Stimulated activated CD8-positive, alpha-beta memory T cell treated with anti-CD3 and anti-CD28 coated beads, Interleukin-4, amount 100 ng/mL, for 48 hours (primary cell): ENCODE measurements at places on chromosomes 7 and 10.

- no peak for DNase-seq
Observed at GRCh38 chr10:22308390-22308789, 7.8 kb upstream of the COMMD3 start.

DNA sequence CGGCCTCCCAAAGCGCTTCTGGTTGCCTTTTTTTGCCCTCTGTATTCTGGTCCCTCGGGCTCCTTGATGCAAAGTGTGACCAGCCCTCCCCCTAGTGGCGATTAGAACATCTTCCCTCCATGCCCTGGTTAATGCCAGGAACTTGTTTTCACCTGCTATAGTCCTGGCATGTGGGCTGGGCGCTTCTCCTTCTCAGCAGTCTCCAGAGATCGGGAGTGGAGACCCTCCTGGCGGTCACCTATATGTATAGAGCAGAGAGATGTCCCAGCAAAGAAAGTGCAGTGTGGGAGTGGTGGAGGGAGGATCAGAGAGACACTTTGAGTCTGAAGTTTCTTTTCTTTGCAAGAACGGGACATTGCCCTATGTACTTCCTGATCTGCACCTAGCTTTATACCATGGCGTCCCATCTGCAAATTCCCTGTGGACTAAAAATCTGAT lies 264.1 kb downstream of the OTUD1 start:
- DNase-seq = peak; percentile 56

DNA sequence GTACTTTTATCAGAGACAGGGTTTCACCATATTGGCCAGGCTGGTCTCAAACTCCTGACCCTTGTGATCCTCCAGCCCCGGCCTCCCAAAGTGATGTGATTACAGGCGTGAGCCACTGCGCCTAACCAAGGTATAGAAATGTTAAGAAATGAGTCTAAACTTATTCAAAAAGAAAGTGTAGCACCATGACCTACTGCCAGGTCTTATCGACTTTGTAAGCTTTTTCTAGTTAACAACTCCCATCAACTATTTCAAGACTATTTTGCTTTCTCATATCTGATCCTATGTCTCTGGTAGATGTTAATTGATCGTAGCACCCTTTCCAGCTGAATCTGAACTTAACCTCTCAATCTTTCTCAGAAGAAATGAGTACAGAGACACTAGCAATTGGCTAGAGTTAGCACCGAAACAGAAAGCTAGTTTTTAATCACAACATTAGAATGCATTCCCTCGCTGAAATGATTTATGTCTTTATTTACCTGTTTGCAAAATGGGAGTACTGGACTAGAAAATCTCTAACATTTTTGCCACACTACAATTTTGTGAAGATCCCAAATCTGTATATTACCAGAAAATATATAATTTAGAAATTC lies 114.0 kb upstream of the HGF start:
- DNase-seq = no peak

DNA sequence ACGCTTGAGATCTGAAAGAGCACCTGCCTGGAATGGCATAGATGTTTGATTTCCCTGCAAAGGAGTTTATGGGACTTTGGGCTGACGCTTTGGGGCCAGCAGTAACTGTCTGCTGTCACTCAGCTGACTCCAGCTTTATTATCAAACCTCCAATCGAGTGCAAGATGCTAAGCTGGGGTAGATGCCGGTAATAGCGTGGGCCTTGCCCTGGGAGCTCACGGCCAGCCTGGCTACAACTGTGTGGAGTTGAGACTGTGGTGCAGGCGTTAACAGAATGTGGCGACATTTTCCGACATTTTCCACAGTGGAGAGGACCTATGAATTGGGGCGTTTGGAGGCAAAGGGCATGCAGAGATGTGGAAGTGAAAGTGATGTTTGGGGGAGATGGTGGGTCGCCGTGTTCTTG lies 1.3 kb downstream of the CHST12 start:
- no peak for DNase-seq

DNA sequence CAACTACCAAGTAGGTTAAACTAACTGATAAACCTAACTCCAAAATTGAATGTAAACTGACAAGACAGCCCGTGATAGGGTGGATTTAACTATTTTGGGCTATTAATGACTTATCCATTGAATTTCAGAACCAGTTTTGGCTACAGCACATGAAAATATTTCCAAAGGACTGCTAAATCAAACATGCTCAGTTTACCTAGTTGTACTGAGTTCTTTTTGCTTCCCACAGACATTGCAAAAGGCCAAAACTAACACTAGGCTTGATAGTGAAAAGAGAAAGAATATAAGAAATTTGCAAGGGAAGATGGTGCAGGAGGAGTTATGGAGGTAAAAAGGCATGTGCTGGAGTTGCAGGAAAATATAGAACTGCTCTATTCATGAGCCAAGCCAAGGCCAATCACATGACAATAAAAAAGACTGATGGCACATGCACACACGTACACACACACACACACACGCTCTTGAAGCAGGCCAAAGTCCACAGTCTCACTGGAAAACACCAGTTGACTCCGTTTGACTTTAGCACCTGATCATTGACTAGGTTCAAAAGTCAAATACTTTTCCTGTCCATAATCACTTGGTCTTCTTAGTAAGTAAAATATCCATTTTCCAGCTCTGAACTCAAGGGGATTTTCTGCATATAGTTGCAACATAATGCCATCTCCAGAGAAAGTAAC lies 76.0 kb upstream of the AGBL3 start:
- DNase-seq = no peak

DNA sequence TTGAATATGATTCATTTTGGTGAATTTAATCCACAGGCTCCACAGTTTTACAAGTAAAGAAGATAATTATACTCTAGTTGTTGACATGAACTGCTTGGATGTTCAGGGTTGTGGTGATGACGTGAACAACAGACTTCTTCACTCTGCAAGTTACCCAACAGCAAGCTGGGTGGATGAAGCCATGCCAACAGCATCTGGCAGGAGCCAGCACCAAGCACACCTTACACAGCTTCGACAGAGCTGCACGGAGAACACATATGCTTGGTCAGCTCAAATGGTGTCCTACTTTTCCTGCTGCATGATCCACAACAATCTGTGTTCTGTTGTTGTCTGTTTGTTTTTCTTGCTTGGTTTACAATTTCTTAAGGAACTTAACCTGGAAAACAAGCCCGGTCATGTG lies 9.8 kb downstream of the NOD1 start:
- no peak for DNase-seq

- DNase-seq = peak; percentile 85
Observed at GRCh38 chr10:102419269-102420180, 940 bp upstream of the PSD start.

- no peak for DNase-seq
Observed at GRCh38 chr10:3051692-3052091, 15.7 kb upstream of the PFKP start.

DNA sequence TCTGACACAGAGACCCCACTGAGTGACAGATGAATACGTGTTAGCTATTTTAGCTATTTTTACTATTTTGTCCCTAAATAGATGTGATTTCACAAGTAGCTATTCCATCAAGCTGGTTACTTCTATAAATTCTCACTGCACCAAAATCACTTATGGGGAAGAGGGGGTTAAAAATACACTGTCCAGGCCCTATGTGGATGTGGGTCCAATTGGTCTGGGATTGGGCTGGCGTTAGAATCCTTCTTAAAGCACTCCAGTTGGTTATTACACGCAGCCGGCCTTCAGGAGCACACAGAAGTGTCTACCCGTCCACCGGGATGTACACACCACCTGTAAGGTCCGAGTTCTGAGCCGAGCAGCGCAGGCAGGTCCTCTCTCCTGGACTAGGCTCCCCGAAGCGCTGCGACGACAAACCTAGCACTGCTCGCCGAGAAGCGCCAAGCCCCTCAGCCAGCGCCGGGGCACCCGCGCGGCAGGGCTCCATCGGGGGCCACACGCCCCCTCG lies 222.3 kb upstream of the MKLN1 start:
- DNase-seq = peak; percentile 45

GRCh38 chr10:117262903-117263293 lies 22.0 kb downstream of the SLC18A2 start:
- DNase-seq = no peak

DNA sequence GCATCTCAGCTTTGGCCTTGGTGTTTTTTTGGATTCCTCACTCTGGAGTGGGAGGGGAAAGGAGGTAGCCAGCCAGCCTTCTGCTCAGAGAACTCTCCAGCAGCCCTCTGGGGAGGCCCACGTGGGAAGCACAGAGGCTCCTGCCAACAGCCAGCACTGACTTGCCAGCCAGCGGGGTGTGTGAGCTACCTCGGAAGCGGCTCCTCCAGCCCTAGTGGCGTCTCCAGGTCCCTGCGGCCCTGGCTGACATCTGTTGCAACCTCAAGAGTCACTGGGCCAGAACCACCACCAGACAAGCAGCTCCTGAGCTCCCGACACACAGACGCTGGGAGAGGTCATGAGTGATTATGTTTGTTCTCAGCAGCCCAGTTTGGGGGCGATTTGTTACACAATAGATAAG lies 180.2 kb upstream of the FZD8 start:
- DNase-seq = no peak

DNA sequence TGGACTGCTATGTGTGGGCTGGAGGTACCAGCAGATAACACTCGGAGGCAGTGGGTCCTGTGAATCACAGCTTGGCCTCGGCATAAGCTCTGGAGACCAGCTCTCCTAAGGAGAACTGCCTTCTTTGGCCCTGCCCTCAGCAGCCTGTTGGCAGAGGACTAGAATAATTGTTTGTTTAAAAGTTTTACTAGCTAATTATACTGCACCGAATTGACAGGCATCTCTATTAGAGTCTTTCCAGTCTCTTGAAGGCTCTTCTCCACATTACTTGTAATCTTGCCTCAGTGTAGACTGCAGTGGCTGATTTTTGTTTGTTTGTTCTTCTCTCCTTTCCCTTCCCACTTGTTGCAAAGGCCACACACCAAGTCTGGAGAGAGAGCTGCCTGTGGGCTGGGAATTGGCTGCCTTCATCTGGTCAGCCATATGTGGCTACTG lies 183.2 kb downstream of the AUTS2 start:
- DNase-seq = no peak

DNA sequence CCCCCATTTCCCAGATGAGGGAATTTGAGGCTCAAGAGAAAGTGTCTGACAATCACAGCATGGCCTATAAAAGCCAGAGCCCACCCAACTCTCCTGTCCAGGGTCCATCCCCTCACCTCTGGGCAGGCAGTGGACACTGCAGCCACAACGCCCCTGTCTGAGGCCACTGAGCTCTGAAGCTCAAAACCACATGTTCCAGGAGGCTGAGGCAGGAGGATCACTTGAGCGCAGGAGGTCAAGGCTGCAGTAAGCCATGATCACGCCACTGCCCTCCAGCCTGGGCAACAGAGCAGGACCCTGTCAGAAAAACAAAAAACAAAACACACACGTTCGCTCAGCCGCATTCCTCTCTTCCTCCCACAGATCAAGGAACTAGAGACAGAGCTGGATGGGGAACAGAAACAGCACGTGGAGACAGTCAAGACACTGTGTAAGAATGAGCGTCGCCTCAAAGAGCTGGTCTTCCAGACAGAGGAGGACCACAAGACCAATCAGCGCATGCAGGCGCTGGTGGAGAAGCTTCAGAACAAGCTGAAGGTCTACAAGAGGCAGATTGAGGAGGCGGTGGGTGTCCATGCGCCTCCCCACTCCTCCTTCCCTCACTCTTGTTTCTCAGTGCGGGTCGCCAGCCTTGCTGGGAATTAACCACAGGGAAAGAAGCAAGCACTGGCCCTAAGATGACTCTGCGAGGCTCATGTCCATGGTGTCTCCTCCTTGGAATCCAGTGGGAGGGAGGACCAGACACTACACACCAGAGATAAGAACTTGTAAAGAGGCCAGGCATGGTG lies 20.0 kb upstream of the ARPC1A start:
- DNase-seq = no peak

- peak; percentile 22 for DNase-seq
Observed at GRCh38 chr10:110858297-110858934, 13.3 kb upstream of the PDCD4 start.

GRCh38 chr7:50782375-50783208 lies at the start of gene GRB10:
Gene GRB10 (minus strand): TSS chr7:50782896. CDS start chr7:50732322, 50,574 bp downstream.
- no peak for DNase-seq

DNA sequence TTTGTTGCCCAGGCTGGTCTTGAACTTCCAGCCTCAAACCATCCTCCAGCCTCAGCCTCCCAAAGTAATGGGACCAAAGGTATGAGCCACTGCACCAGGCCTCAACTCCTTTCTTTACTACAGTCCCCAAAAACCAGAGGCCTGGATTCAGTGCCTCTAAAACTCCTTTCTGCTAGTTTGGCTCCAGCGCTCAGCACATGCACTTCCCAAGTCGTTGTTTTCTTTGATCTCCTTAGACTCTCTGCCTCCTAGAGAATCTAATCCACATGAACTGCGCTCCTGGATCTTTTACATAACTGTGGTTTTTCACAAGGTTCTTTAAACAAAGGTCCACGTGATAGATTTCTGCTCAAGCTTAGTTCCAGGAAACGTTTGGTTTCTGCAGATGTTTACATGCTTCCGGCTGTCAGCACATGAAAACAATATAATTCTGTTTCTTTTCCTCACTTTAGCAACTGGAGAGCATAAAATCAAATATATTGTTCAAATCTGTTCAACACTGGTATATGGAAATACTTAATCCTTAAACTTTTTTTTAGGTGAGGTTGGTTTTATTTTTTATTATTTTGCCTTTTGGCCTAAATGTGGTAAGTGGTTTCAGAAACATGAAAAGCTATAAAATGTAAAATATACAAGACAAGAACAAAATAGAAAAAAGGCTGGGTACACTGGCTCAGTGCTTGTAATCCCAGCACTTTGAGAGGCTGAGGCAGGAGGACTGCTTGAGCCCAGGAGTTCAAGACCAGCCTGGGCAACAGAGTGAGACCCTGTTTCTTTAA lies 270.5 kb upstream of the MKLN1 start:
- no peak for DNase-seq

DNA sequence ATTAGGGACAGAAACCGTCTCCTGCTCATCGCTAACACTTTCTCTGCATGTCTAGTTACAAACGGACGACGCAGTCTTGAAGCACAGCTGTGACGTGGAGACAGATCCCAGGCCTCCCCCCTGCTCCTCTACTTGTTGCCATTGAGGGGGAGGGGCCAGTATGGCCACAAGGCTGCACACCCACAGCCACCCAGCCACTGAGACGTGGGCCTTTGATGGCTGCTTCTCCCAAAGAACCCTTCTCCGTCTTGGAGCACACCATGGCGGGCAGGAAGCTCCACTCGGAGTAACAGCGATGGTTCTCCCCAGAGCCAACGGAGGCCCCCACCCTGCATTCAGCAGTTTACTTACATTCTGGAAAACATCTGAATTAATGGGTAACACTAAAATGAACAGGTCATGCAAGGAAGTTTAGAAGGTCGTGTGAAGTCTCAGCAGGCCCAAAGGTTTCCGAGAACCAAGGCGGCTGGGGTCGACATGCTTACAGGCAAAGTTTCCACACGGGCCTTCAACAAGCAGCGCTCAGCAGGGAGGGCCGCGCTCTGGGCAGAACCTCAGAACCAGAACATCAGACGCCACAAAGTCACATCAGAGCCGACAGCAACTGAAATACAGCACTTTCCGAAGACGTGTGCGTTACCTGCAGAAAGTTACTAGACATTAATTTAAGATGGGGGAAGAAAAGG lies 169.6 kb downstream of the DIP2C start:
- no peak for DNase-seq

DNA sequence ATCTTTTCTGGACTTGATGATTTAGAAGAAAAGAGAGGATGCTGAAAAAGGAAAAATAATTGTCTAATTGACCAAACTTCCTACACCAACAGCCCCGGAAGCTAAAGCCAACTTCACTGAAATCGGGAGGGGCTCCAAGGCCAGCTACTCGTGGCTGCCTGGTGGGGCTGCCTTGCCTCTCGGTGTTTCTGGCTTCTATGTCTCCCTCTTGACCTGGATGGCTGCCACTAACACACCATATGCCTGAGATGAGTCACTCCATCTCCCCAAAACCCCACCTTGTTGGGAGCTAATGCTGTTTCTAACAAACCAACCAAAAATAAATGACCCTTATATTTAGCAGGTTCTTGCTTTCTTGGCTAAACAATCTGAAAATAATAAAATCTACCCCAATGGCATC lies 87.6 kb upstream of the AFAP1L2 start:
- no peak for DNase-seq
